ENCODE measurements at places on chromosomes 5 and 9. TPM values are rescaled to one million over a fixed set of nuclear protein-coding genes. Genes with fewer than 3 reads are reported as not detected.

The NSG2 gene
- not detected for total RNA-seq

The OR13J1 gene
- not detected for total RNA-seq

The ZBED3 gene
- 8.3 TPM for total RNA-seq

The DAP gene
- total RNA-seq, result 15.3 TPM

The DMRT3 gene
- not detected for total RNA-seq

The GABRA1 gene
- total RNA-seq, result not detected

The PPIC gene
- total RNA-seq, result 26.5 TPM

The HTR1A gene
- not detected for total RNA-seq

The PHF24 gene
- total RNA-seq, result 0.67 TPM

The PLPP7 gene
- total RNA-seq, result not detected

The TTLL11 gene
- total RNA-seq, result 5.7 TPM

The GARIN3 gene
- not detected for total RNA-seq

The ZNF367 gene
- total RNA-seq, result 7.9 TPM

The PCDHA3 gene
- total RNA-seq, result not detected

The FBXO4 gene
- 8.0 TPM for total RNA-seq

The RACK1 gene
- total RNA-seq, result 2,430 TPM

The WNT8A gene
- not detected for total RNA-seq

The INSL4 gene
- total RNA-seq, result not detected

Data from mammary epithelial cell (primary cell).